ENCODE measurements at places on chromosomes 1 and 21.

DNA sequence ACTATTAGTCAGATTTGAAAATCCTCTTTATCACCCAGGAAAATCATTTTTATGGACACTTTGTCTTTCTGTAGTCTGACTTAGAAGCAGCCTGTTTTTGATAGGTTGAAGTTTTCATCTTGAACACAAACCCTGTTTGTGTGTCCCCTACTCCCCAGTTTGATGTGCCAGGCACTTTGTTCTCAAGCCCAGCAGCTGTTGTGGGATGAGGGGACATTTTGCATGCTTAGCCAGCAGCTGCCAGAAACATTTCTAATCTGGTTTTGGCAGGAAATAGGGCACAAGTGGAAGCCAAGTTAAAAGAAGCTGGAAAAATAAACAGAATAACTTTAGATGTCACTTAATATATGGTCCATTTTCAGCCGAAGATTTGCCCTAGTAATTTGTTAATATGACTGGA lies 29.9 kb downstream of the ACTN2 start:
- no peak for DNase-seq

DNA sequence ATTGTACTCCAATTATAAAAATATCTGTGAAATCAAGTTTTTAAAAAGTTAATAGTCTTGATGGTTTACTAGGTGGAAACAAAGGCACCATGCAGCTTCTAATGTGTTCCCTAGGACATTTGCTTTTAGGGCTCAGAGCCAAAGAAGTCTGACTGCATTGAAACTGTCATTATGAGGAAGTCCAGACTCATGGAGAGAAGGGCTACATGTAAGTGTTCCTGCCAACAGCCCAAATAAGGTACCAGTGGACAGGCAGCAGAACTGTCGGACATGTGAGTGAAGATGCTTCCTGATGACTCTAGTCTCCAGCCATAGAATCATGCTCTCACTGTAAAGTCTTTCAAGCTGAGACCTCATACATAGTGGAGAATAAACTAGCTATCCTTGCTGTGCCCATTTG lies 287.6 kb downstream of the AKT3 start:
- DNase-seq, result no peak

- no peak for DNase-seq
Measured at GRCh38 chr21:41071258-41072171, 96.4 kb upstream of the BACE2 start.

GRCh38 chr1:2230781-2231531 lies 2.8 kb downstream of the SKI start:
- DNase-seq, result no peak

DNA sequence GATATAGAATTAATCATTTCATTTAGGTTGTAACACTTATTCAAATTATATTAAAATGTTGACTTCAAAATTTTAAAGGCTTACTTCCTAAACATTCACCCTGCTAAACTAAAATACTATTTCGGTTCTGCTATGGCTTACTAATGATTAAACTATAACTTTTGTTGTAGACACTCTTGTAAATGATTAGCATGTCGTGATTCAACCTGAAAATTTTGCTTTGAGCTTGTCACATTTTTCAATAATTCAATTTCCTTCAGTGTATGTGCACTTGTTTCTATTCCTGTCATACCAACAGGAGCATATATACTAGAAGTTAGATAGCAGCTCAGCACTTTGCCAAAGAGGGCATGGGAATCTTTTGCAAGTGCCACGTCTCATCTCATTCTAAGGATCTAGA lies 1018.8 kb downstream of the AMY1C start:
- no peak for DNase-seq

- DNase-seq, result peak; percentile 8
Measured at GRCh38 chr1:210262167-210262896, 29.7 kb downstream of the SERTAD4 start.

GRCh38 chr1:174414203-174414602 lies 33.6 kb upstream of the GPR52 start:
- DNase-seq, result no peak

DNA sequence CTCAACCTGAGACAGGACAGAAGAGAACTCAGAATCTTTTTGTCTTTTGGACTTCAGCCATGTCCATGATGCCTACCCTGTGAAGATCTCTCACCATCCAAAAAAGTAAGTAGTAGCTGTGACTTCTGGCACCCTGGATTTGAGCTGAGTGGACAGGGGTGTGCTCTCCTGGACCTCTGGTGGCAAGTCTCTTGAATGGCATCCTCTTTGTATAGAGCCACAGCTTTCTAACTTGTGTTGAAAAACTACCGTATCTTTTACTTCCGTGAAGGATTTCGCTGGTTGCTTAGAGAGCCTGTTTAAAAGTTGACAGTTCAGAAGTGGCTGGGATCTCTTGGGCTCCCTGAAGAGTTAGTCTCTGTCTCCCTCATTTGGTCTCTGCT lies 1.8 kb downstream of the MFN2 start:
- DNase-seq, result no peak

DNA sequence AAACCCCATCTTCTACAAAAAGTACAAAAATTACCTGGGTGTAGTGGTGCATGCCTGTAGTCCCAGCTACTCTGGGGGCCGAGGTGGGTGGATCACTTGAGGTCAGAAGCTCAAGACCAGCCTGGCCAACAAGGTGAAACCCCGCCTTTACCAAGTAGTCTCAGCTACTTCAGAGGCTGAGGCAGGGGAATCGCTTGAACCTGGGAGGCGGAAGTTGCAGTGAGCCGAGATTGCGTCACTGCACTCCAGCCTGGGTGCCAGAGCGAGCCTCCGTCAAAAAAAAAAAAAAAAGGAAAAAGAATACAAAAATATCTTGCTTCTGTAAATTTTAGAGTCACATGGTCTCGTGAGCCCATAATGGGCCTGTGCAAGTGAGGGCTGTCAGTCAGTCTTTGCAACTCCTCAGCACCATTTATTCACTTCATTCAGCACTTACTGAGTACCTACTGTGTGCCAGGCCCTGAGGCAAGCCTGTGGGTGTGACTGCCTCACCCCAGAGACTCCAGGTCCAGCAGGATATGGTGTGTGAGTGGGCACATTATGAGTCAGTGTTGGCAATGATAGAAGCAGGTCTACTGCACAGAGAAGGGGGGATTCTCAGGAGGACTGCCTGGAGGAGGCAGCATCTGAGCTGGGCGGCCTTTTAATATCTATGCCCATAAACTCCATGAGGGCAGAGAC lies 46.8 kb upstream of the TARDBP start:
- DNase-seq, result no peak

- DNase-seq, result peak; percentile 4
Measured at GRCh38 chr1:241551759-241552638, 19.8 kb downstream of the KMO start.

GRCh38 chr1:167695147-167695546 lies 26.6 kb upstream of the MPZL1 start:
- DNase-seq, result no peak

GRCh38 chr21:45600248-45600647 lies 43.3 kb upstream of the PCBP3 start:
- DNase-seq, result no peak

GRCh38 chr21:33753886-33754285 lies 111.6 kb downstream of the ITSN1 start:
- DNase-seq, result no peak

- no peak for DNase-seq
Measured at GRCh38 chr1:43913051-43913501, 20.5 kb upstream of the ARTN start.
